Endothelial cell of coronary artery (primary cell): ENCODE measurements at places on chromosomes 16 and 17. TPM values are rescaled to one million over a fixed set of nuclear protein-coding genes. Genes with fewer than 3 reads are reported as not detected.

Gene HS3ST3A1
- total RNA-seq = 0.18 TPM in 1 of 2 replicates, not detected in the other

Gene TBC1D3L
- total RNA-seq = 1.2 and 2.0 TPM in 2 replicates

Gene GRN
- total RNA-seq = 238 and 353 TPM in 2 replicates

Gene MRPS23
- 42.4 and 56.4 TPM in 2 replicates for total RNA-seq

Gene ABCA10
- 0.72 and 0.75 TPM in 2 replicates for total RNA-seq
